ENCODE measurements at places on chromosomes 1 and 21. TPM values are rescaled to one million over a fixed set of nuclear protein-coding genes. Genes with fewer than 3 reads are reported as not detected.

- DNase-seq = no peak
These were observed 4.1 kb downstream of the ABCD3 start for GRCh38 chr1:94422115-94422820.

DNA sequence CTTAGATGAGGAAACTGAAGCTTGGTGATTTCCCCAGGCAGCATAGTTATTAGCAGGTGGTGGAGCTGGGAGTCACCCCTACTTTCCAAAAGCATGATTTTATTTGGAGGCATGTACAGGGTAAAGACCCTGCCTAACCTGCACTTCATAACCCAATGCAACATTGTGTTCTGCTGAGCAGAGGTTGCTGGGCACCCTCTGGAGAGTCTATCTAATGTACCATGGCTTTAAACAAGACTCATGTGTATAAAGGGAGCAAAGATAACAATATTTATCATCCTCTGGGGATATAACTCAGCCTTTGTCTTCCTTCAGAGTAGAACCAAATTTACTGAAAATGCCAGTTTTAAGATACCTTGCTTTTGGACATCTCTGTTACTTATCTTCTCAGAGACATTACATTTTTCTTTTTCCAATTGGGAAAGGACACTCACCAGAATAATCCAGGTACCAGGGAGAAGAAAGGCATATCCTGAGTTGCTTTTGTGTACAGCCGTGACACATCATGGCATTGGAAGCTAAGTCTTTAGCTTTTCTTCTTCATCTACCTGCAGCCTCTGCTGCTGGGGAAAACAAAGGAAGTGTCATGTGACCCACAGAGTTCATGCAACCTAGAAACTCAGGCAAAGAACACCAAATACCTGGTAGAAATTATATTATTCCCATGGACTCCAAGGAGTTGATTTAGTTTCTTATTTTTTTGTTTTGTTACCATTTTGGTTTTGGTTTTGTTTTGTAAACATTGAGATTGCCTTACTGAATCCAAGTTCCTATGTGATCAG, 39.6 kb downstream of the ELAVL4 start:
- DNase-seq = no peak

- no peak for DNase-seq
These were observed 151.7 kb downstream of the SEC16B start for GRCh38 chr1:177817937-177818875.

- DNase-seq = no peak
These were observed 1.4 kb downstream of the ELAVL4 start for GRCh38 chr1:50110151-50110550.

- DNase-seq = no peak
These were observed 24.4 kb downstream of the GNPAT start for GRCh38 chr1:231265379-231265778.

DNA sequence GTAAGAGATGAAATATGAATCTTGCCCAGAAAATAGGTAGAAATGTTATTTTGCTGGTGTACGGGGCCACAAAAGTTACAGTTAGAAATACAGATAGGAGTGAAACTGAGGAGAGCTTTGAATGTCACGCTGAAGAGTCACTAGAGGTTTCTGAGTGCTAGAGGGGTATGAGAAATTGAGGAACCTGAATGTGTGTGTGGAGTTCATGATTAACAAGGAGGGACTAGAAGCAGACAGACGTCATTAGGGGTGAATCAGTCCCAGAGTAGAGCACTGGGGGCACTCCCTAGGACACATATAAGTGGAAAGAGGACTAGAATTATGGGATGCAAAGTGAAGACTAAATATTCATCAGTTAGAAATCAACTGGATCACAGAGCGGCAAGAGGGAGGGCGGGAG, 188.9 kb upstream of the MAP1LC3C start:
- no peak for DNase-seq

DNA sequence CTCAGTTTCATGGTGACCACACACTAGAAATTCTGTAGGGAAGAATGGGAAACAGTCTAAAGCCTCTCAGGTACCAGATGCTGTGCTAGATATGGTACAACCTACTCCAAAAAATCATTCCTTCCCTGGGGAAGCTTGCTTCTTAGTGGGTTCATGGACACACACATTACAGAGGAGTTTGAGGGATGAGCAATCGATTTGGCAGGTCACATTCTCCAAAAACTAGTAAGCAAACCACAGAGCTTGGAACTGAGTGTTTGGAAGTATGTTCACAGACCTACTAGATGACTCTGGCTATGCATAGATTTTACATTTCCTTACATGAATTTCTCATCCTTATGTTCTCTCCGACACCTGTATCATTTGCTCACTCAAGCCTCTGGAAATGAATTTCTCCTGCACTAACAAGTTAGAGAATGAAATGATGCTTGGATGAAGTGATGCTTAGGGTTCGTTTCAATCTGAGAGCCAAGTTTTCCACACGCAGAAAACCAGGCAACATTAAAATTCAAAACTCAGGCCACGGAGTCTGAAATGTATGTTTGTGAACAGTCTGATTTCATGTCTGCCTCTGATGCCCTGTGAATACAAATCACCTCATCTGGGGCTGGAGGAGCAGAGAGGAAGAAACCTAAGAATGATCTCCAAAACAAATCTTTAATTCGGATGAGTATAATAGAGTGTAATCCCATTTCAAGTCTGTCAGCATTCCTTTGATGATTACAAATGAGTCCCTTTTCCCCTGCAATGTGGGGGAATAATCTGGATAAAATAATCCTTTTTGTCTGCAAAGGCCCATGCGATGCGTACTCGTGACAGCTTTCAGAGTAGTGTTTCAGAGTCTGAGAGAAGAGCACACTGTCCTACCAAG, 11.0 kb downstream of the EVA1C start:
- no peak for DNase-seq

DNA sequence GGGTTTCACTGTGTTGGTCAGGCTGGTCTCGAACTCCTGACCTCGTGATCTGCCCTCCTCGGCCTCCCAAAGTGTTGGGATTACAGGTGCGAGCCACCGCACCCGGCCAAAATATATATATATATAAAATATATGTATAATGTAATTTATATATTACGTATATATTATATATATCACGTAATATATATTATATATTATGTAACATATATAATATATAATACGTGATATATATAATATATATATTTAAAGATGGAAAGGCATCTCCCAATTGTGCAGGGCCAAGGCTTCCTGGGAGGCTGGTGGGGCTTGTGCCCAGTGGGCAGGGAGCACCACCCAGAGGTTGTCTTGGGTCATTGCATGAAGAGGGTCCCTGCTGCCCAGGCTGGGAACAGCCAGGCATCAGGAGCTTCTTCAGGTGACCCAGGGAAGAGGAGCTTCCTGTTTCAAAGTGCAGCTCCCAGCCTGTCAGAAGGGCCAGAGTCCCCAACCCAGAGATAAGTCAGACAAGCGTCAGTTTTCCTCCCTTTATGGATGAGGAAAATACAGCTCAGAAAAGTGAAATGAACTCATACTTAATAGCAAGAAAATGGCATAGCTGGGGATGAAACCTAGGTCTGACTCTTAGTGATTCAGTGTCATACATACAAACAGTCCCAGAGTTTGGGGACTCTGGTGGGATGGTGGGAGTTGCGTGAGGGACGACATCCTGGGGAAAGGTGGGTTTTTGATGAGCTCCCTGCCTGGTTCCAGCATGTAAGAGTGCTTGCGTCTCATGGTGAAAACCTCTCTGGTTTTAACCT, 12.0 kb downstream of the UBE2Q1 start:
- peak; percentile 76 for DNase-seq

- DNase-seq = no peak
These were observed 105.6 kb downstream of the ERG start for GRCh38 chr21:38392661-38393060.

GRCh38 chr1:246383239-246383589, 123.9 kb downstream of the SMYD3 start:
- DNase-seq = no peak

DNA sequence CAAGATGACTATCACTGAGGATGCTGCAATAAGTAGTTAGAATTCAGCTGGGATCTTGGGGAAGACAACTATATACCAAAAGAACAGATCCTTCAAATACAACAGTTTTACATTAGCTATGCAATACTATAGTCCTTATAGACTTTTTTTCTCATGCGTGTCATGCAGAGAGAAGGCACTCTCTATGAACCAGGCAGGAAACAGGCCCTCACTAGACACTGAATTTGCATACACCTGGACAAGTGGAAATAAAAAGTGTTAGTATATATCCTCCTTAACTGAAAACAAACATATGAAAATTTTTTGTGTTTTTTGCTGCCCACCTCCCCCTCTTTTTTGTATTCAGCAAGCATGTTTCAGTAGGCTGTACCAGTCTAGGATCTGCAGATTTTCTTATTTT, 29.9 kb downstream of the TMCO1 start:
- no peak for DNase-seq

- no peak for DNase-seq
These were observed 29.3 kb downstream of the GPR157 start for GRCh38 chr1:9099555-9099954.

GRCh38 chr1:94777281-94777680, 42.9 kb upstream of the SLC44A3 start:
- DNase-seq = no peak

- DNase-seq = no peak
These were observed 72.2 kb downstream of the OSBPL9 start for GRCh38 chr1:51689075-51689440.

- DNase-seq = no peak
These were observed 4.7 kb upstream of the SLFNL1 start for GRCh38 chr1:41025979-41026819.

GRCh38 chr21:40638466-40639251, 208.3 kb downstream of the DSCAM start:
- DNase-seq = no peak

- DNase-seq = no peak
These were observed 14.1 kb upstream of the NCMAP start for GRCh38 chr1:24541711-24542346.

DNA sequence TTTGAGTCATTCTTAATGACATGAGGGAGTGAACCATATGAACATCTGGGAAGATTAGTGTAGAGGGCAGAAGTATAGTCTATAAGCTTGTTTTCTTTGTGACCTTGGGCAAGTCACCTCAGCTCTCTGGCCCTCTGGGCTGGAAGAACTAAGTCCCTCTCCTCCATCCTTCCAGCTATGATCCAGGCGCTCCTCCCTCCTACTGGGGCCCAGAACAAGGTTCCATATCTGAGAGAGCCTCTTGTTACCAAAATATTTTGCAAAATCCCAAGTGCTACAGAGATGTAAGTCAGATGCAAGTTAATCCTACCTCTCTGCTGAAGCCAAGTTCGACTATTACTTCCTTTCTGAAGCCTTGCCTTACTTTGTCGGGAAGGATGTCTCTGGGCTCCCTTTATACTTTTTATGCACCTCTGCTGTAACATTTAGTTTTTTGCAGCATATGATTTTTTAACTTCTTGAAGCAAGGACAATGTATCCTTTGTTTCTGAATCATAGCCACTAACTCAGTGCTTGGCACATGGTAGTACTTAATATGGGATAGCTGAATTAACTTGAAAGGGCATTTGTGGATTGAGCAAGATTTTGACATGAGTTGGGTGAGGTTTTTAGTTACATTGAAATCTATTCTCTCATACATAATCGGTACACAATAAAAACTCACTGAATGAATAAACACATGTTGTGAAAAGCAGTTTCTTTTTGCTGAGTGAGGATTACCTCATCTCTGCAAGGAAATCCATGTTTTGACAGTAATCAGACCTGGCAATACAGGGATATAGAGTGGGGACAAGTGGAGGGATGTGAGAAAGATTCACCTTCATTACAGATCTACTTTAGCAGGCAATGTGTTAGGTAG, 54.7 kb upstream of the BEND5 start:
- DNase-seq = no peak

The GJA9 gene
- not detected for total RNA-seq

The SELENBP1 gene
- total RNA-seq = 34.7 TPM

The IL19 gene
- not detected for total RNA-seq

The CADM3 gene
- 0.83 TPM for total RNA-seq

The LAPTM5 gene
- total RNA-seq = 141 TPM

The PRELP gene
- 16.5 TPM for total RNA-seq

The RAB7B gene
- 1.9 TPM for total RNA-seq

The RNU1-2 gene
- total RNA-seq = not detected

The OLFM3 gene
- total RNA-seq = not detected

The TNFSF18 gene
- not detected for total RNA-seq
